HS-5 (cell line): ENCODE measurements at places on chromosomes 7 and 10.

GRCh38 chr10:70135046-70135445 lies 2.4 kb upstream of the AIFM2 start:
- no peak for DNase-seq

- DNase-seq = no peak
These were observed 128.3 kb upstream of the MKI67 start for GRCh38 chr10:128254476-128254875.

GRCh38 chr7:3117488-3118231 lies 74.0 kb upstream of the CARD11 start:
- no peak for DNase-seq

DNA sequence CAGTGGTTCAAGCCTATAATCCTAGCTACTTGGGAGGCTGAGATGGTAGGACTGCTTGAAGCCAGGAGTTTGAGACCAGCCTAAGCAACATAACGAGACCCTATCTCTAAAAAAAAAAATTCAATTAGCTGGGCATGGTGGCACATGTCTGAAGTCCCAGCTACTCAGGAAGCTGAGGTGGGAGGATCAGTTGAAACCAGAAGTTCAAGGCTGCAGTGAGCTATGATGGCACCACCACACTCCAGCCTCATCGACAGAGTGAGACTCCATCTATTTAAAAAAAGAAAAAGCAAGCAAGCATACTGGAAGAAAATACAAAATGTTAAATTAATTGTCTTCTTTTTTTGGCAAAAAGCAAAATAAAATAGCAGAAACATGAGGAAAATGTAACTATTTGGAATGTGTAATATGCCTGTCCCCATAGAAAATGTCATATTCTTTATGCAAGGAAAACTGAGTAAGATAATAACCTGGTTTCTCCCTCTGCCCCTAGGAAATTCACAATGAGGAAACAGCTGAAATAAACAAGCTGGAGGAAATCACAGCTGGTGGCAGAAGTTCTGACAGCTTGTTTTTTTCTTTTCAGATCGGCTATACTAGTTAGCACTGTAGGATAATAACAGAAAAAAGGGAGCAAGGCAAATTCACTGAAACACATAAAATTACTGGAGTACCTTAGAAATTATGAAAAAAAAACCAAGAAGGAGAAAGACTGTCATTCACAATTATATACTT lies 48.5 kb downstream of the HERPUD2 start:
- no peak for DNase-seq

- no peak for DNase-seq
These were observed 7.1 kb downstream of the KIAA1549 start for GRCh38 chr7:138974103-138974502.

- no peak for DNase-seq
These were observed 338.3 kb downstream of the CXCL12 start for GRCh38 chr10:44046605-44047004.

GRCh38 chr7:40551685-40552576 lies 417.1 kb downstream of the SUGCT start:
- DNase-seq = peak; percentile 82

DNA sequence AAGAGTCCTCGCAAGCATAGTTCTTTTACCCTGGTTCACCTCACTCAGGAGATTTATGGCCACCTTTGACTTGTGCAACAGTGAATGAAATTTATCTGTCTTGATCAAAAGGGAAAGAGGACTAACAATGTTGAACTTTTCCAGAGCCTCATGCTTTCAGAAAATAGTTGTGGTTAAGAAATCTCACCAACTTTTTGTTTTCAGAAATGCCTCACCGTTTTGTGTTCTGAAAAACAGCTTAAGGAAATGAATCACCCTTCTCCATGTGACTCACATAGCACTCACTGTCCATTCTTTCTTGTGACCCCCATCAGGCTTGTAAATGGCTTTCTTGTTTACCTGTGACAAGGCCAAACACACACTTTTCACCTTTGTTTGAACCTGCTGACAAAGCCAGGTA lies 148.6 kb upstream of the FAM3C start:
- DNase-seq = peak; percentile 80

- DNase-seq = no peak
These were observed 47.5 kb upstream of the CACUL1 start for GRCh38 chr10:118802126-118802793.

DNA sequence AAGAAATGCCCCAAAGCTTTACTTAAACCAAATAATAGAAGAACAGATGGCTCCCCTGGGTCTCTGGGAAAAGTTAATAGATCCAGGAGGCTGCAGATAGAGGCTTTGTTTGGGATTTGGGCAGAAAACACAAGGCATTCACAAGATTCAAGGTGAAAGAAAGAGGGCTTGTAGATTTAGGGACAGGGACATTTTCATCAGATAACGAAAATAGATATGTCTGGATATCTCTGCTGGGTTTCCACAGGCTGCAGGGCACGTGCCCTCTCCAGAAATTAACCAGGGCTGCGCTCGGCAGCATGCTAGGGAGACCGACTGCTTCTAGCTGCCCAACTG lies 14.9 kb downstream of the CARD11 start:
- no peak for DNase-seq

DNA sequence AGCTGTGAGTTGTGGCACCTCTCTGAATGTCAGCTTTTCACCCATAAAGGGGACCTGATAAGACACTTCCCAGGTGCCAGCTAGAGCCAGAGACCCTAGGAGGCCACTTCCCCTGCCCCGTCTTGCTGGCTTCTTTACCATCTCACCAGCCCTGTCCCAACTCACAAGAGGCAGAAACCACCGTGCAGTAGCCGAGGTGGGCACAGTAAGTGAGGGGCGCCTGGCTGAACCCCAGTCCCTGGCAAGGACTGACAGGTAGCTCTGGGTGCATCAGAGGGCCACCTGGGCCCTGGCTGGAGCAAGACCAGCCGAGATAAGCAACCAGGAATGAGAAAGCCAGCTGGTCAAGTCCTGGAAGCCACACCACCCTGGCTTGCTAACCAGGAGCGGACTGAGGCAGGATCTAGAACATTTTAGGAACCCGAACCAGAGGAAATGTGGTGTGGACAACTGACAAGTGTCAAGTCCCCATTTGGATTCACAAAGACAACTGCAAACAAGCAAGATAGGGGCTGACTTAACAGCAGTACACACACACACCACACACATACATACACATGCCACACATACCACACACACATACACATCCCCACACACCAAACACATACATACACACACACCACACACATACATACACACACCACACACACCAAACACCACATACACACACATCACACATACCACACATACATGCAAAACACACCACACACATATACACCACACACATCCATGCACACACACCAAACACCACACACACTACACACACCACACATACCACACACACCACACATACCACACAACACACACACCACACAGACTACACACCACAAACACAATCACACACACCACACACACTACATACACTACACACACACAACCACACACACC lies 20.8 kb downstream of the OGDHL start:
- DNase-seq = no peak

- DNase-seq = peak; percentile 31
These were observed 22.5 kb downstream of the LRRN3 start for GRCh38 chr7:111113263-111114017.

GRCh38 chr10:114087655-114088054 lies 44.0 kb downstream of the ADRB1 start:
- DNase-seq = no peak

- DNase-seq = no peak
These were observed 856.4 kb downstream of the LRMDA start for GRCh38 chr10:76287856-76288255.

GRCh38 chr10:110652475-110653118 lies 8.5 kb downstream of the RBM20 start:
- DNase-seq = no peak

DNA sequence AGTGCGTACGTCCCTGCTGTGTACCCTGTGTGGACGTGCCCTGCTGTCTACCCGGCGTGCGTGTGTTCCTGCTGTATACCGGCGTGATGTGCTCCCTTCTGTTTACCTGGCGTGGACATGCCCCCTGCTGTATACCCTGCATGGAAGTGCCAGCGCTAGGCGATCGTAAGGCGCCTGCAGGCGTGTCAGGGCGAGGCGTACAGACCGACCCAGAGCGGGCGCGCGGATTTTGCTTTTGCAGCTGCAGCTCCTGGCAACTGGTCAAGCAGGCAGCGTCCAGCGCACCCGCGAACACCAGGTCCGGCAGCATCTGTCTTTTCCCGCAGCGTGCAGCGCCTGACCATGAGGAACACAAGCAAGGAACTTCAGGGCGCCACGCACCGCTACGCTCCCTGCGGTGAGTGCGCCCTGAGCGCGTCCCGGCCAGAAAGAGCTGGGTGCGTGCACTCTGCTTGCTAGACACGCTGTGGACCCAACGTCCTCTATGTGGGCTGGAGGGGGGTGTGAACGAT lies 680 bp downstream of the C7orf57 start:
- no peak for DNase-seq
